ENCODE measurements at places on chromosomes 6 and 20.
A peak's percentile ranks its signal among the peaks of the same experiment; 100 is the strongest.

GRCh38 chr20:32205843-32206759, 1.4 kb downstream of the PLAGL2 start:
- DNase-seq: no peak

GRCh38 chr20:35643045-35643444, 21.7 kb downstream of the CPNE1 start:
- DNase-seq: no peak

- DNase-seq: no peak
Observed at GRCh38 chr6:12250383-12250770, 39.8 kb upstream of the EDN1 start.

DNA sequence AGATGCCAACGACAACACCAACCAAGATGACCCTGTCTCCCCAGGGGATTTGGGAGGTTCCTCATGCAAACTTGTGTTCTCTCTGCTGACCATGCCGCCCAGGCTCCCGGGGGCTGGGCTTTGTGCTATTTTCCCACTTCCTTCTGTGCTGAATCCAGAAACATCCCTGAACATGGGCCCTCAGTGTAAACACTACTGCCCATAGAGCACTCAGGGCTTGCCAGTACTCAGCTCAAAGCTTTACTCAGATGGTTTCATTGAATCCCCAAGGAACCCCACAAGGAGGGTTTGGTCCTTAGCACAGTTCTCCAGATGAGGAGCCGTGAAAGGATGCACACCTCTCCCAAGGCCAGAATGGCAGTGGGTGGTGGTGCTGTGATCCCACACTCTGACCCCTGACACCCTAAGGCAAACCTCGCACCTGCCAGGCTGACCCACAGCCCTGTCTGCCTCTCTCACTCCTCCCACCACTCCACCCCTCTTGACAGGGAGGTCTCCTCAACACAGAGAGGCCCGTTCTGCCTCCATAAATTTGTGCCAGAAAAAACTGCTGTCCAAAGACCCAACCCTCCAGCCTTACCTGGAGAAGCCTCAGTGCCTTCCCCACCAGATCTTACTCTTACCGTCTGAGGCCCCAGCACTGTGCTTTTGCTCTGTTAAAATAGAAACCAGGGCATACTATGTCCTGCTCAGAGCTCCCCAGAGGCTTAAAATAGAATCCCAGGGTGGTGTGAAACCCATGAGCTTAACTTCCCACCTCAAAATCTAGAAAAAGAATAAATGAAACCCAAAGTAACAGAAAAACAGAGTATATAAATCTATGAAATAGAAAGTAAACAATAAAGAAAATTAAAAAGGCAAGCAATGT, 283.0 kb upstream of the CDH4 start:
- no peak for DNase-seq

GRCh38 chr6:72552938-72553337, 68.9 kb upstream of the KCNQ5 start:
- DNase-seq: no peak

DNA sequence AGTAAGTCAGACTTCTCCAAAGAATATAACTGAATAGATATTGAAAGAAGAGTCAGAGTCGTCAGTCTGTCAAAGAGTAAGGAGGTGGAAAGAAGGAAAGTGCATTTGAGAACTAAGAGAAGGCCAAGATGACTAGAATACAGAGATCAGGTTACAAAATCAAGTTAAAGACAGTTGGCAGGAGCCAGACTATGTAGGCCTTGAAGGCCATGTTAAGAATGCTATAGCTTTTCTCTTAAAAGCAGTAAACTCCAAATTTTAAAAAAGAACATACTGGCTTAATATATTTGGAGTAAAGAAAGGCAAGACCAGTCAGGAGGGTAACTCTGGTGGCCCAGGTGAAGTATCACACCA, 68.8 kb downstream of the IBTK start:
- DNase-seq: no peak

- DNase-seq: no peak
Observed at GRCh38 chr6:26032340-26033084, 54.7 kb upstream of the HFE start.

GRCh38 chr6:124443541-124443940, 518.7 kb upstream of the RNF217 start:
- no peak for DNase-seq

GRCh38 chr6:87465051-87465450, 7.7 kb upstream of the SLC35A1 start:
- no peak for DNase-seq

DNA sequence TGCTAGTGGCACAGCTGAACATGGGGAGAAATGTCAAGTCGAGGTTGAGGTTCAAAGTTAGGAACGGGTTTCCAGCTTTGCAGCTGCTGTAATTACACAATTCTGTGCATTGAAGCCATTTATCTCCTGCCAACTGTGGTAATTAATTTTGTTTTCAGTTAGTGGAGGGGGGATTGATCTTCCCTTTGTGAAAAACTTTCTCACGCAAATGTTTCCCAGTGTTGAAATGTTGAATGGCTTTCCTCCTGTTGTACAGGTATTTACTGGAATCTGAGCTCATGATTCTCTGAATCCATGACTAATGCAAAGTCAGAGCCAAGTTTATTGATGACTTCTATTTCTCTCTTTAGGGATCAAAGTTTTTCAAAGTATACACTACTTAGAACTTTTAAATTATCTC, 198.4 kb upstream of the SLC35B3 start:
- DNase-seq: no peak

GRCh38 chr6:149746147-149746946, at the start of gene NUP43:
Gene NUP43, minus strand, starts transcription at chr6:149746529. Its CDS starts 34 bp downstream, at chr6:149746495.
- DNase-seq: peak; percentile 88

DNA sequence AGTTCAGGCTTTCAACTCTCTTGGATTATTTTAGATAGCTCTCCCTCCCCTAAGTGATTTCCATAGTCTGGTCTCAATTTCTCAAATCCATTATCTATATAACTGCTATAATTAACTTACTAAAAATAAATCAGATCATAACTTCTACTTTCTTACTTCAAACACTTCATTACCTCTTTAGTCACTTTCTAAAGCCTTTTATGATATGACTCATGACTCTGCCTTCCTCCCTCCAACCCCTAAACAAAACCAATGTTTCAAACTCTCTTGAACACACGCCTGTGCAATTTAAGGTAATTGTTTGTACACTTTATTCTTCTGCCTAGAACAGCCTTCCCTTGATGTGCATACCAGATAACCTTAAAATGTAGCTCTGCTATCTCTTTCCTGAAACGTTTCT, 100.5 kb downstream of the LMBRD1 start:
- no peak for DNase-seq

- no peak for DNase-seq
Observed at GRCh38 chr6:25006565-25007001, 70.8 kb upstream of the RIPOR2 start.

DNA sequence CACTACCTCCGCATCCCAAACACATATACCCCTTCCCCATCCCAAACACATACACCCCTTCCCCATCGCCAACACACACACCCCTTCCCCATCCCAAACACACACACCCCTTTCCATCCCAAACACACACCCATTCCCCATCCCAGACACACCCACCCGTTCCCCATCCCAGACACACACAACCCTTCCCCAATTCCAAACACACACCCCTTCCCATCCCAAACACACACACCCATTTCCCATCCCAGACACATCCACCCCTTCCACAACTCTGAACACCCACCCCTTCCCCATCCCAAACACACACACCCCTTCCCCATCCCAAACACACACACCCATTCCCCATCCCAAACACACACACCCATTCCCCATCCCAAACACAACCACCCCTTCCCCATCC, 314.5 kb downstream of the KIF16B start:
- no peak for DNase-seq

DNA sequence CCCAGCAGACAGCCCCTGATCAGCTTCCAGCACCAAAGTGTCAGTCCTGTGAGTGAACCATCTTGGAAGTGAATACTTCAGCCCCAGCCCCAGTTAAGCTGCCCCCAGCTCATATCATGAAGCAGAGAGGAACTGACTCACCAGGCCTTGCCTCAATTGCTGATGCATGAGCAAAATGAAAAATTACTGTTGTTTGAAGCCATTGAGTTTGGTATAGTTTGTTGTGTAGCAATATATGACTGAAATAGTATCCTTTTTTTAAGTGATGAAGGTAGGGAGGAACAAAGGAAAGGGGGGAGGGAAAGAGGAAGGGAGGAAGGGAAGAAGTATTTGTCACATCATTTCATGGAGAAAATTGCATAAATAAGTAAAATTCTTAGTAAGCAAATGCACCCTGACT, 266.4 kb downstream of the MAFB start:
- no peak for DNase-seq

GRCh38 chr6:163531122-163531521, 116.6 kb downstream of the QKI start:
- no peak for DNase-seq

GRCh38 chr6:52103623-52104022, 16.2 kb upstream of the PKHD1 start:
- DNase-seq: no peak

DNA sequence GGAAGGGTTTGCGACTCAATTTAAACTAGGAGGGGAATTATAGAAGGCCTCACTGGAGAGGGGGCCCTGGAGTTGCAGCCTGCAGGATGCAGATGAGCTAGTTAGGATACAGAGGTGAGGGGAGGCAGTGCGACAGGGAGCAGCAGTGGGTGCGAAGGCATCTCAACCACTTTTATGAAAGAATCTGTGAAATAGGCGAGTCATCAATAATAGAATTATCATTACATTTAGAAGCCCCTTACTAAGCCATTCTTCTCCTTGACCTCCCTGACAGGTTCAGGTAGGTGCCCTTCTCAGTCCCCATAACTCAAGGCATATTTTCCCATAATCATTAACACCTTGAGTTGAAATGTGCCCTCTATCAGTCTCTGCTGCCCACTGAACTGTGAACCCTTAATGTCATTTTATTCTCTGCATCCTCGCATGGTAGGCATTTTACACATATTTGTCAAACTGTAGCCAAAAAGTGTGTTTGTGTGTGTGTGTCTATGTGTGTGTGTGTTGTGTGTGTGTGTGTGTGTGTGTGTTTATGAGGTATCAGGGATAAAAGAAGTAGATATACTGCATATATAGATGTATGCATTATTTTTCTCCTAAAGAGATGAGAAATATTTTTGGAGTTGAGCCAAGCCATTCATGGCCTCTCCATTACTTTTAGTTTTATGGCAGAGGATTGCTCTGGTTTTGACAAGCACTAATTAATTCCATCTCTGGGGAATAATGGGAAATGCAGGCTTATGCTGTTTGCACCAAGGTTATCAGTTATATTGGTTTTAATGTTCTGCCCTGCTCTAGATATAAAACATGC, 898.8 kb downstream of the KIF16B start:
- no peak for DNase-seq

DNA sequence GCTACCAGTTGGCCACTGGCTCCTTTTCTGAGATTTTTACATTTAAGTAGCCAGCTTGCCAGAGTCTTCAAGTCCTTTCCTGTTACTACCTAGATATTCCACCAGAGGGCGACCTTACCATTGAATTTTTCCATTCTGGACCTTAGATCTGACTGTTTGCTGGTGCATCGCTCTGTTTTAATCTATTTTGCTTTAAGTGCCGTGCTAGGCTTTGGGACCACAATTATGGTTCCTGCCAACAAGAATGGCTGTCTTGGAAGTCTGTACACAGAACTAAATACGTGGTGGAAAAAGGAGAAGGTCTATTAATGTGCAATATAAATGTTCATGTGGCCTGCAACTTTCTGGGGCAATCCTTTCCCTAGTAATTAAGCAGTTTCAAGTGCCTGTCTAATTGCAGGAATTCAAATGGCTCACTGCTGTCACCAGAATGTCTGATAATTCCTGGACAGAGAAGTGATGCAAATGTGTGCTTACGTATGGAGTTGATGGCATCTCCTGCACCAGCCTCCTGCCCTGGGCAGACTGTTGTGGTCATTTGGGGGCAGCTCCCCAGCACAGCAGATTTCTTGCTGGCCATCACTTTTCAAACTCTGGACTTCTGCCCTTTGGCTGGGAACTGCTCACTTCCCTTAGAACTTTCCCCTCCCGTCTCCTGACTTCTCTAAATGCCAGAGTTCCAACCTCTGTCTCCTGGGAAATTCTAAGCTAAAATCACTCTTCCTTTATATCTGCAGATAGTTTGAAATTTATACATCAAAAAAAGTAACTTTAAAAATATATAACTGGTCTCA, 5.6 kb upstream of the HLA-DOA start:
- DNase-seq: peak; percentile 36

GRCh38 chr6:157187182-157188083, 135.9 kb downstream of the TMEM242 start:
- no peak for DNase-seq

DNA sequence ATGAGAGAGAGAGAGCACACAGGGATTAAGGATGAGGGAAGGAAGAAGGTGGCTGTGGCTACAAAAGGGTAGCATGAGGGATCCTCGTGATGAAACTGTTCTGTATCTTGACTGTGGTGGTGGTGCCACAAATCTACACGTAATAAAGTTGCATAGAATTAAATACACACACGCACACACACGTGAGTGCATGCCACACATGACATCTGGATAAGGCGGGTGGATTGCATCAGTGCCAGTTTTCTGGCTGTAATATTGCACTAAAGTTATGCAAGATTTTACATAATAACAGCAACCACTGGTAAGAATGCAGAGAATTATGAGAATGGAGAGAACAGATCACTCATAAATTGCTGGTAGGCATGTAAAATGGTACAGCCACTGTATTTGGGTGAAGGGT, 16.9 kb upstream of the STK35 start:
- no peak for DNase-seq

- no peak for DNase-seq
Observed at GRCh38 chr6:4561773-4562400, 214.3 kb upstream of the CDYL start.

DNA sequence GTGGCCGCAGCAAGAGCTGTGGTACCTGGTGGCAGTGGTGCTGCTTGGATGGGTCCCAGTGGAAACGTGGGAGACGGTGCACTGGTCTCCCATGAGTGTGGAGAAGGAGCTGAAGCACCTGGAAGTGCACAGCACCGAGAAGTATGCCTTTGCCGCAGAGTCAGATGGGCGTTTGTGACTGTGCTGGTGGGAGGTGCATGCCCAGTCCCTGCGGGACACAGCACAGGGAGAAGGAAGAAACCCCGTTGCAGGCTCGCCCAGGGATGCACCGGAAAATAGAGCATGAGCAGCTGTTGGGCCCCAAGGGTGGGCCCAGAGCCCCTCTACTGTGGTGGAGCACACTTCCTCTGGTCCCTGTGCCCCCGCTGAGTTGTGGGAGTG, 19.3 kb upstream of the RGS17 start:
- DNase-seq: no peak

DNA sequence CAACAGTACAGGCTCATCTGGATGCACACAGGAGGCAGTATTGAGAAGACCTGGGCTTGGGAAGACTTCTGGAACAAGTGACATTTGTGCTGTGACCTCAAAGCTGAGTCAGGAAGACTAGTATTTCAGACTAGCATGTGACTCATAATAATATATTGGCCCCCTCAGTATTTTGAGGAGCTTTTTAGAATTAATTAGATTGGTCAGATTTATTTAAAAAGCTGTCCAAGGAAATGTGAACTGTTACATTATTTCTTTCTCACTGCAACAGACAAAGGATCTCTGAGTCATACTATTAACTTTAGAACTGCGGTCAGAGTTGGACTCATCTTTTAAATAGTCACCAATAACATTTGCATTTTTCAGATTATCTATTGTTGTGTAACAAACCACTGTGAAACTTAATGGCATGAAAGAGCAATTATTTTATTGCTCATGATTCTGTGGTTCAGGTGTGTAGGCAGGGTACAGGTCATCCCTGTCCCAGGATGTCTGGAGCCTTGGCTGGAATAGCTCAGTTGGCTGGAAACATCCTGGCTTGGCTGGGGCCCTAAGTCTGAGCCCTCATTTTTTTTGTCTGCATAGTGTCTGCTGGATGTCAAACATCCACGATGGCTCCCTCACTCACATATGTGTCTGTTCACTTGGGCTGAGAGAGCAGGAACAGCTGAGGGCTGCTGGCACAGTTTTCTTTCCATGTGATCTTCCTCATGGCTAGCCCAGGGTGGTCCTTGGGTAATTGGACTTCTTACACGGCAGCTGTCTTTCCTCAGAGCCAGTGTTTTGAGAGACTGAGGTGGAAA, 46.9 kb downstream of the MAP3K4 start:
- DNase-seq: no peak

Data from T-cell (primary cell).